ENCODE measurements at places on chromosomes 2 and 18. TPM values are rescaled to one million over a fixed set of nuclear protein-coding genes. Genes with fewer than 3 reads are reported as not detected.

DNA sequence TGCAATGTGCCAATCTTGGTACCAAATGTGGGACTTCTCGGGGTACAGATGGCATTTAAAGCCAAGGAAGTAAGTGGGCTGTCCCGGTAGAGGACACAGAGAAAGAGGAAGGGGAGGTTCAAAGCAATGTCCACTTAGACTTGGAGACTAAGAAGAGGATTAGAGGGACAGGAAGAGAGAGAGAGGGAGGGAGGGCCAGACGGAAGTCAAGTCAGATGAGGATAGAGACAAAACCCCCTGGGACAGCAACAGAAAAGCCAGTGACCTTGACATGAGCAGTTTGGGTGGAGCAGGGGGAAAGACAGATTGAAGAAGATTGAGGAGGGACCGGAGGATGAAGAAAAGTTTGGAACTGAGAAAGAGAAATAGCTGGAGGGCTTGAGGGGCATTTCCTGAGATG lies 164.5 kb downstream of the NCK2 start:
- no peak for DNase-seq

- DNase-seq = no peak
Measured at GRCh38 chr18:55375930-55376329, 212.1 kb downstream of the TCF4 start.

Gene UGT1A5
- not detected for total RNA-seq

DNA sequence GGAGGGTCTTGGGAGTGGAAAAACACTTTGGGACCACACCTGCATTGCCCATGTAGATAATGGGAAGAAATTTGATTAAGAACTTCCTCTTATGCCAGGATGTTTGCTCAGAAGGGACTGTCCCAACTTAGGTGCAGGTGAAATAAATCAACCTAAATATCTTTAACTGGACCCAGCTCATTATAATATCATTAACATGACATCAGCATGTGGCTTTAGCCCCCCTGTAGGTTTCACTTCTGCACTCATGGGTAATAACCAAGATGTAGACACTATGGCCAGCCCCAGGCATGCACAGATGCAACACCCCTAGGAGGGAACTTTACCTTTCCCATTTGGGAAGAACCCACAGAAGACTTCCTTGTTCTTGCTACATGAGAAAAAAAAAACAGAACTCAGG lies 227.4 kb upstream of the ZNF804A start:
- no peak for DNase-seq

DNA sequence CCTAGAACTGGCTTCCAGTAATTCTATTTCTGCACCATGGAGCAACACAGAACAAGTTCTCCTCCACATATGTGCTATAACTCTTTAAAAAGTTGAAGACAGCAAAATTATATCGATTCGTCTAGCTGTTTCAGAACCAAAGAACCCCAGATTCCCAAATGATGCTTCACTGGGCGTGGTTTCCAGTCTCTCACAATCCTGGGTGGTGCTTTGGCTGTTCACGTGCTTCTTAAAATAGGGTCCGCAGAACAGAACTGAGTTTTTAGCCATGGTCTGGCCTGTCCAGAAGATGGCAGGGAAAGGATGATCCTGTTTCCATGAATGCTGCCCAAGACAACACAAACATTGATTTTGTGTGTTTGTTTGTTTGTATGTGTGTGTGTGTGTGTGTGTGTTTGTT lies 37.6 kb upstream of the PARD3B start:
- DNase-seq = no peak

DNA sequence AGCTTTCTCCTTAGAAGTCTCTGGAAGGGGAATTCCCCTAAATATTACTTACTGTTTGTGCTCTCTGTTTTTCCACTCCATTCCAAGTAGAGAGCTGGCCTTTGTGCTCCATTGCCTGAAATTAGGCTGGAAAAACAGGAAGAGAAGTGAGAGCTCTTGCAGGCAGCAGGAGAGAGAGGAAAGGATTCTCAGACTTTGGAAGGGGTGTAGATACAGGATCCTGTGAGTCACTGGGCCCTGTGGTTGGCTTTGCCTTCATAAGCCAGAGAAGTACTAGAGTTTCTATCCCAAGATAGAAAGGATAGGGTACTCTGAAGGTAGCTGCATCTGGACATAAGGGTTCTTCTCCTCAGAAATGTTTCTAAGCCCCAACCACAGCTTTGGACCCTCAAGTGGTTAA lies 188.9 kb downstream of the CMPK2 start:
- DNase-seq = no peak

Gene COA5
- total RNA-seq = 21.6 TPM

Gene MERTK
- 12.3 TPM for total RNA-seq

- DNase-seq = no peak
Measured at GRCh38 chr2:1713142-1713838, 31.0 kb downstream of the PXDN start.

Gene EIF2AK3
- total RNA-seq = 17.1 TPM

GRCh38 chr2:47076586-47077441 lies 78.3 kb downstream of the STPG4 start:
- DNase-seq = no peak

- DNase-seq = no peak
Measured at GRCh38 chr18:62170857-62171256, 16.0 kb downstream of the PIGN start.

DNA sequence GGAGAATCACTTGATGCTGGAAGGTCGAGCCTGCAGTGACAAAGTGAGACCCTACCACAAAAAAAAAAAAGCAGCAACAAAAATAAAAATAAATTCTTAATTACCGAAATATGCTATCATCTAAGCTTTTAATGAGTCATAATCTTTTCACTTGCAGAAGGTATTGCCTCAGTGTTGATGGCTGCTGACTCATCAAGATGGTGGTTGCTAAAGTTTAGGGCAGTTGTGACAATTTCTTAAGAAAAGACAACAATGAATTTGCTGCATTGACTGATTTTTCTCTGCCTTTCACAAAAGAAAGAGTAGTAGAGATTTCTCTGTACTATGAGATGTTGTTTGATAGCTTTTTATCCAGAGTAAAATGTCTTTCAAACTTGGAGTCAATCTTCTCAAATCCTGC lies 1809.0 kb downstream of the SUCLG1 start:
- no peak for DNase-seq

Gene NOP58
- 40.4 TPM for total RNA-seq

- no peak for DNase-seq
Measured at GRCh38 chr2:96248624-96249023, 17.2 kb downstream of the TMEM127 start.

Gene QPCT
- 50.6 TPM for total RNA-seq

Gene HNMT
- 4.6 TPM for total RNA-seq

Gene DPYSL5
- total RNA-seq = 0.23 TPM

DNA sequence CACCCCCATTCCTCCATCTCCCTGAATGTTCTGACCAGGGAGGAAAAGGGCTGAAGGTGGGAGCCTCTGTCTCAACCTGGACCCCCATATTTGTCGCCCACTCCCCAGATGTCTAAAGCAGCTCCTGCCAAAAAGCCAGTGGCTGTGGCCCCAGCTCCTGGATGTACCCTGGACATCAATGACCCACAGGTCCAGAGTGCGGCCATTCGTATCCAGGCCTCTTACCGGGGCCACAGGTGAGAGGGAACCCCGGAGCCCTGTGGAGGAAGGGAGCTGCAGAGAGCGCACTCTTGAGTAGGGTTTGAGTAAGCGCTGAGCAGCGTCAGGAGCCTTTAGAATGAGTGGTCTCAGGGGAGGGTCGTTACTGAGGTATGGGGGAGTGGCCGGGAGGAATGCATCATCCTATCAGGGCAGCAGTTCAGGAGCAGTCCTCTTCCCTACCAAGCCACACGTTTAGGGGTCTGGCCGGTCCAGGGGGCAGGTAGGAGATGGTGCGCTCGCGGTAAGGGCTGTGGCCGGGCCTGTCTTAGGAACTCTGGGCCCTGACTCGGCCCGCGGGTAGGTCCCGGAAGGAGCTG lies 2.4 kb upstream of the GMPPA start:
- DNase-seq = no peak

GRCh38 chr2:206974551-206974950 lies 35.2 kb downstream of the CPO start:
- DNase-seq = no peak

Gene FBLN7
- total RNA-seq = 0.36 TPM

Measured in endothelial cell (in vitro differentiated cells).